ENCODE measurements at places on chromosomes 5 and 9. TPM values are rescaled to one million over a fixed set of nuclear protein-coding genes. Genes with fewer than 3 reads are reported as not detected.

DNA sequence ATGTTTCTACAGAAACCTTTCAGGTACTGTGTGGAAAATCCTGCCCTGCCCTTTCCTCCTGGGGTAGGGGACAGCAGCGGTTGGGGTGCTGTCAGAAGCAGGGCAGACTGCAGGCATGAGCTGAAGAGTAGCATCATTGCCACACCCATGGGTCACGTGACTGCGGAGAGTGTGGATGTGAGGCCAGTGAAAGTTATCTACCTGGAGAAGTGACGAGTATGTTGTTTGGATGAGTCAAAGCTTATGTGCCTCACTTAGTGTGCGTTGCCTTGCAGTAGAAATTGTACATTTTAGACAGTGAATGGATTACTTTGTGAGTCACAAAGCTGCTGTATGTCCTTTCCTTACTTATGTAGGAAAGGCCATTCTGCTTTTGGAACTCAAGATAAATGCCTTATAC is 21.7 kb upstream of the ACTBL2 start:
- DNase-seq = no peak

Gene PPP3R2
- not detected for polyA plus RNA-seq

DNA sequence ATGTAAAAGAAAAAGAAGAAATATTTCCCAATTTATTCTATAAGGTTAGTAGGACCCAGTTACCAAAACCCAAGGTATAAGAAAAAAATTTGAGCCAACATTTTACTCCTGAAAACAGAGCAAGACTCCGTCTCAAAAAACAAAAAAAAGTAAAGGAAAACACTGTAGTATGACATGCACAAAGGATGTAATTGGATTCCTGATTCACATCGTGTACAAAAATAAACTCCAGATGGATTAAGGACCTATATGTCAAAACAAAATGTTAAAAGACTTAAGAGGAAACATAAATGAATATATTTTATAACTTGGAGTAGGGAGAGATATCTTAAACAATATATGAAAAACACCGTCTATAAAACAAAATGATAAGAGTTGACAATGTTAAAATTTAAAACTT is 13.8 kb downstream of the PHYKPL start:
- DNase-seq = no peak

Gene CIZ1
- polyA plus RNA-seq = 157 TPM

Gene NEUROG1
- polyA plus RNA-seq = not detected

- DNase-seq = no peak
These were observed 173.8 kb downstream of the MAST4 start for GRCh38 chr5:66769839-66770617.

GRCh38 chr5:933251-933861 is 40.7 kb downstream of the TRIP13 start:
- DNase-seq = no peak

Gene OSTF1
- 56.9 TPM for polyA plus RNA-seq

- no peak for DNase-seq
These were observed 75.5 kb downstream of the GPR21 start for GRCh38 chr9:123108976-123109375.

Data from right lung (tissue), 10 donors.